Esophagus squamous epithelium (tissue), 5 donors: ENCODE measurements at places on chromosomes 2 and 18. TPM values are rescaled to one million over a fixed set of nuclear protein-coding genes. Genes with fewer than 3 reads are reported as not detected.

- no peak overlapping the region for H3K4me3 ChIP-seq
- H3K36me3 ChIP-seq: no peaks in the 10 kb centered on the region
- H3K27me3 ChIP-seq: no peaks in the 10 kb centered on the region
- H3K4me1 ChIP-seq: no peaks in the 10 kb centered on the region
- H3K27ac ChIP-seq: no peak overlapping the region
Observed at GRCh38 chr2:151655663-151656398, 78.4 kb downstream of the NEB start.

GRCh38 chr2:196925768-196926561, 542 bp downstream of the PGAP1 start:
- no peaks in the 10 kb centered on the region for H3K27me3 ChIP-seq
- peak overlapping the region; percentile 92 for H3K27ac ChIP-seq
- peaks cover 47% of the 10 kb centered on the region for H3K4me1 ChIP-seq
- H3K36me3 ChIP-seq: no peaks in the 10 kb centered on the region

- peaks cover 31% of the 10 kb centered on the region for H3K4me1 ChIP-seq
- H3K27me3 ChIP-seq: no peaks in the 10 kb centered on the region
- no peaks in the 10 kb centered on the region for H3K36me3 ChIP-seq
Observed at GRCh38 chr2:3354986-3355385, 22.6 kb downstream of the EIPR1 start.

GRCh38 chr2:15006667-15007066, 374.1 kb downstream of the LRATD1 start:
- H3K27ac ChIP-seq: no peak overlapping the region
- no peaks in the 10 kb centered on the region for H3K4me1 ChIP-seq
- no peaks in the 10 kb centered on the region for H3K27me3 ChIP-seq
- H3K36me3 ChIP-seq: no peaks in the 10 kb centered on the region

- no peaks in the 10 kb centered on the region for H3K4me1 ChIP-seq
- no peaks in the 10 kb centered on the region for H3K27me3 ChIP-seq
- H3K4me3 ChIP-seq: no peak overlapping the region
- no peak overlapping the region for H3K27ac ChIP-seq
Observed at GRCh38 chr2:211371465-211371864, 815.1 kb downstream of the CPS1 start.

GRCh38 chr2:162473986-162474385, 130.1 kb downstream of the GCA start:
- no peak for DNase-seq
- no peaks in the 10 kb centered on the region for H3K36me3 ChIP-seq
- H3K4me3 ChIP-seq: no peak overlapping the region
- H3K27me3 ChIP-seq: no peaks in the 10 kb centered on the region
- peaks cover 20% of the 10 kb centered on the region for H3K4me1 ChIP-seq
- H3K27ac ChIP-seq: no peak overlapping the region

DNA sequence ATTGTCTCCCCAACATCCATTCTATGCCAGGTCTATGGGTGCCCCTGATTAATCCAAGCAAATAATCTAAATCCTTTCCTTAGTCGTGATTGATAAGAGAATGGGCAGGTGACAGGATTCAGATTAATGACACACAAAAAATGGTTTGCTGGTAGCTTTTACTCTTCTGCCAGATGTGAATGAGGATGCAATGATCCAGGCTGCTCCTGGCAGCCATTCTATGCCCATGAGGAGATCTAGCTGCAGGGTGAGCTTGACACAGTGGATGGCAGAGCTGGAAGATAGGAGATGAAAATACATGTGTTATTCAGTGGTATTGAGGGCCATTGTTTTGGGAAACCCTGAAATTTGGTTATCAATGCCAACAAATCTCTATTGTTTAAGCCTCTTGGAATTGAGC, 69.7 kb downstream of the ACYP2 start:
- no peaks in the 10 kb centered on the region for H3K36me3 ChIP-seq
- no peak overlapping the region for H3K4me3 ChIP-seq
- DNase-seq: no peak
- no peak overlapping the region for H3K27ac ChIP-seq
- H3K4me1 ChIP-seq: no peaks in the 10 kb centered on the region

DNA sequence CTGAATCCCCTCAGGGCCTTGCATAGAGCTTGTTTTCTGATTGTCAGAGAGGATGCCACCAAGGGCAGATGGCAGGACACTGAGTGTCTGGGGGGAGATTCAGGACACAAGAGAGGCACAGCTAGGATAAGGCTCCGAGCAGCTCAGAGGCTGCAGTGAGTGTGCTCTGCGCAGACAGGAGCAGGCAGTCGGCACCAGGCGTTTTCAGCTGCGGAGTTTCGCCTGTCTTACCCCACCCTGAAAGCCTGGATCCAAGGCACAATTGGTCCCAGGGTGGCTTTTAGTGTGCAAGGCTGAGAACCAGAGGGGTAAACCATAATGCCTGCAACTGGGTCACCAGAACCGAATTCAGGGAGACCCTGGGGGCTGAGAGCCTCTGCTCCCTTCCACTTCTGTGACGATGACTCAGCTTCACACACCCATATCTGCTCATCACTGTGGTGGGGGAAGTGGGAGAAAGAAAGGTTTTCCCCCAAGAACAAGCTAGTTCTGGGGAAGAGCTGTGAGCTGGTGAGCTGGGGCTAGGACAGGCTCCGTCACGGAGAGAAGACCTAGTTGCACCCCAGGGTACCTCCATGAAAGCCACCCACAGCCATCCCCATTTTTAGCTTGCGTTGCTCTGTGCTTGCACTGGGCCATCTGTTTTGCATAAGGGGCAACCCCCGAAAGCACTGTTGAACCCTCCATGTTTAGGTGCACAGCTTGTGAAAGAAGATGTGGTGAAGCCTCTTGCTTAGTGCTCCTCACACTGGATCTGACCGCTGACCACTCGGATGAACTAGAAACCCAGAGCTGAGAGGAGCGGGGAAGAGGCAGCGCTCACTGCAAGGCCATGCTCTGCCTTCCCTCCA, 173.7 kb downstream of the CELF4 start:
- no peak overlapping the region for H3K27ac ChIP-seq
- peaks cover 7% of the 10 kb centered on the region for H3K4me1 ChIP-seq
- no peaks in the 10 kb centered on the region for H3K36me3 ChIP-seq
- no peak overlapping the region for H3K4me3 ChIP-seq
- no peaks in the 10 kb centered on the region for H3K27me3 ChIP-seq

GRCh38 chr18:48666613-48667012, 127.8 kb downstream of the CTIF start:
- no peak for DNase-seq
- H3K27me3 ChIP-seq: no peaks in the 10 kb centered on the region
- no peak overlapping the region for H3K4me3 ChIP-seq
- H3K4me1 ChIP-seq: no peaks in the 10 kb centered on the region

Gene DNAH7
- 0.15 TPM for total RNA-seq

GRCh38 chr2:177467646-177468045, 75.1 kb downstream of the AGPS start:
- no peak overlapping the region for H3K27ac ChIP-seq
- no peak overlapping the region for H3K4me3 ChIP-seq
- no peaks in the 10 kb centered on the region for H3K36me3 ChIP-seq
- no peaks in the 10 kb centered on the region for H3K4me1 ChIP-seq
- H3K27me3 ChIP-seq: no peaks in the 10 kb centered on the region

DNA sequence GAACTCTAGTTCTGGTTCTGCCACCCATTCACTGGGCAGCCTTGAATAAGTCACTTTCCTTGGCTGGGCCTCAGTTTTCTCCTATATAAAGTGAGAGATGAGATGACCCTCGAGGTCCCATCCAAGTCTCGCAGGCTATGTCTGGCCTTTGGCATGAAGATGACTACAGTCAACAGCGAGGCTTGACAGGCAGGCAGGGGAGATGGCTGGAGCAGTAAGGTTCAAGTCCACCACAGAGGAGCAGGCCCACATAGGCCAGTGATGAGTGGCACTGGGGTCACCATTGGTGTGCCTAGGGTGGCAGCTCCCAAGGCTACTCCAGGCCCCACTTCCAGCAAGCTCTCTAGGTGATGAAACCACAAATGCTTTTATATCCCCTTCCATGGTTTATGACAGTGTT, 161.4 kb downstream of the ZFP36L2 start:
- H3K36me3 ChIP-seq: no peaks in the 10 kb centered on the region
- H3K4me3 ChIP-seq: no peak overlapping the region
- peaks cover 4% of the 10 kb centered on the region for H3K4me1 ChIP-seq

Gene L3MBTL4
- total RNA-seq: 9.0 TPM

DNA sequence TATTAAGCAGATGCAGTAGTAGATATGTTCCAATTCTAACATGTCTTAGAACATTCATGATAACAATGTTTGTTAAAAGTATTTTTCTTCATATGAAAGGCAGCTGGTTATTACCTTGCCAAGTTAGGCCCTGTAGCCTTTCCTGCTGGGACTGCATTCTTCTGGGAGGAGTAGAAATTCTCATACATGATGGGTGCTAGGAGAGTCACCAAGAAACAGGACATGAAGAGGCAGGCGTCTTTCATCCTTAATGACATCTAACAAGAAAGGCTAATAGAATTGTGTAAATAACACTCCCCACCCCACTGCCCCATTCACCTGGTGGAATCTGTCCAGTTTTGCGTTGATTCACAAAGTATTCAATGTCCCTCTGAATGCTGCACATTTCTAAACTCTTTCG, 24.7 kb upstream of the EPG5 start:
- peaks cover 41% of the 10 kb centered on the region for H3K36me3 ChIP-seq
- H3K27me3 ChIP-seq: no peaks in the 10 kb centered on the region
- no peak overlapping the region for H3K27ac ChIP-seq
- no peak for DNase-seq
- H3K4me3 ChIP-seq: no peak overlapping the region

Gene COLEC12
- 1.4 TPM for total RNA-seq

GRCh38 chr2:190781604-190782198, 98.9 kb upstream of the GLS start:
- no peaks in the 10 kb centered on the region for H3K36me3 ChIP-seq
- no peak for DNase-seq
- peaks cover 6% of the 10 kb centered on the region for H3K27me3 ChIP-seq
- no peak overlapping the region for H3K4me3 ChIP-seq

DNA sequence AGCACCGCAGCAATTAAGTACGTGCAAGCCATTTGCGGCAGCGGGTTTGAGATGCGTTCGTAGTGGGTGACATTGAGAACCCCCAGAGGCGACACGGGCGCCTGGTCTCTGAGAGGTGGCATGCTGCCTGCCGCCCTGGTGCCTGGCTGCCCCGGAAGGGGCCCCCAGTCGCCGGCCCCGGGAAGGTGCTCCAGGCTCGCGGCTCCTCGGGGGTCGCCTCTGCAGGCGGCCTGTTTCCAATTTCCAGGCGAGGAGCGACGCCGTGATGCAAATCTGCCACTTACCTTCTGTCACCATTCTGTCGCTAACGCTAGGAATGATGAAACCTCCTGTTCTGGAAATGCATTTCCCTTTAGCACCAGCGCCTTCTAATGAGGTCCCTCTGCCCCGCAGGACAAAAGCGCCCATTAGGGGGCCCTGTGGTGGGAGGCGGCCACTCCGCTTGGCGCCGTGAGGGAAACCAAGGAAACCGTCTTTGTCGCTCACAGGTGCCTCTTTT, 13.0 kb downstream of the KIF5C start:
- H3K4me3 ChIP-seq: peak overlapping the region; percentile 38
- no peaks in the 10 kb centered on the region for H3K36me3 ChIP-seq

Gene ERBB4
- total RNA-seq: 0.04 TPM

DNA sequence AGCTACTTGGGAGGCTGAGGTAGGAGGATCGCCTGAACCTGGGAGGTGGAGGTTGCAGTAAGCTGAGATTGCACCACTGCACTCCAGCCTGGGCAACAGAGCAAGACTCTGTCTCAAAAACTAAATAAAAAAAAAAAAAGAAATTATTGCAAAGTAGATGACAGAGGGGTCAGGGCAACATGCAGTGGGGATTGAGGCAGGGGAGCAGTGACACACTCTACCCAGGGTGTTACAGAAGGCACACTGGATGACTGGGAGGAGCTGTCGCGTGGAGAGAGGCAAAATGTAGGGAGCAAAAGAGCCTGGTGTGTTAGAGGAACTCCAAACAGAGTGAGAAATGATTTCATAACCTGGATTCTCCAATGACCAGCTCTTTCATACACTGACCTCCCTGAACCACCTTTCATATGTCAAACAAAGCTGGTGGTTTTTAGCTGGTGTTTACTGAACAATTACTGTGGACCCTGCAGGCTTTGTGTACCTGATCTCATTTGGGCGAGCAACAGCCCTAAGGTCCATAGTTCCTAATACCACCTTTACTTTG, 22.1 kb downstream of the FBXO41 start:
- H3K27me3 ChIP-seq: peaks cover 24% of the 10 kb centered on the region
- peaks cover 4% of the 10 kb centered on the region for H3K4me1 ChIP-seq
- H3K27ac ChIP-seq: no peak overlapping the region
- no peak for DNase-seq
- H3K4me3 ChIP-seq: no peak overlapping the region

DNA sequence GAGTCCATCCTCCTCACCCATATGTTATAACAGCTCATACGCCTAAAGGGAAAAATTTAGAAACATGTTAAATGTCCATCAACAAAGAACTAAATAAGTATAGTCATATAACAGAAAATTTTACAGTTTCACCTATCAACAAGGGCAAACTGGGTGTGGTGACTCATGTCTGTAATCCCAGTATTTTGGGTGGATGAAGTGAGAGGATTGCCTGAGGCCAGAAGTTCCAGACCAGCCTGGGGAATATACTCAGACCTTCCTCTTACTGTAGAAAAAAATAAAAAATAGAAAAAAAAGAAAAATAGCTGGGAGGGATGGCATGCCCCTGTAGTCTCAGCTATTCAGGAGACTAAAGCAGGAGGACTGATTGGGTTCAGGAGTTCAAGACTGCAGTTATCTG, 48.3 kb upstream of the GULP1 start:
- H3K36me3 ChIP-seq: no peaks in the 10 kb centered on the region
- no peak overlapping the region for H3K27ac ChIP-seq
- no peaks in the 10 kb centered on the region for H3K4me1 ChIP-seq
- H3K27me3 ChIP-seq: no peaks in the 10 kb centered on the region
- no peak for DNase-seq
- H3K4me3 ChIP-seq: no peak overlapping the region

GRCh38 chr2:2839782-2840531, 508.9 kb upstream of the MYT1L start:
- no peak overlapping the region for H3K4me3 ChIP-seq
- no peaks in the 10 kb centered on the region for H3K4me1 ChIP-seq
- no peaks in the 10 kb centered on the region for H3K27me3 ChIP-seq
- no peaks in the 10 kb centered on the region for H3K36me3 ChIP-seq

DNA sequence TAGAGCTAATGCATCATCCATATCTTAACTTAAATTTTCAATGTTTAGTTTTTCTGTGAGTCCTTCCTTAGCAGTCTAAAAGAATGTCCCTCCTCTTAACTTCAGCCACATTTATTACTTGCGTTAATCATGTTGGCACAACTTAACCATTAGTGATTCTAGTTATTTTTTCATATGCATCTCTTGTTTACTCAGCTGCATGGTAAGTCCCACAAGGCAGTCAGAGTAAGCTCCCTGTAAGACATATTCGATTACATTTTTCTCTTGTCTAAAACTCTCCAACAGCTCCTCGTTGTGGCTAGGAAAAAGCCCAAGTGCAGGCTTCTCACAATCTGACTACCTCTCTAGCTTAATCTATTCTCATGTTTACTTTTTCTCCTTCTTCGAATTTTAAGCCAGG, 2045.3 kb upstream of the PIK3C3 start:
- H3K36me3 ChIP-seq: no peaks in the 10 kb centered on the region
- H3K27ac ChIP-seq: no peak overlapping the region
- DNase-seq: no peak
- no peaks in the 10 kb centered on the region for H3K4me1 ChIP-seq
- no peaks in the 10 kb centered on the region for H3K27me3 ChIP-seq
